Choroid plexus epithelial cell (primary cell): ENCODE measurements at places on chromosomes 3 and 15.

DNA sequence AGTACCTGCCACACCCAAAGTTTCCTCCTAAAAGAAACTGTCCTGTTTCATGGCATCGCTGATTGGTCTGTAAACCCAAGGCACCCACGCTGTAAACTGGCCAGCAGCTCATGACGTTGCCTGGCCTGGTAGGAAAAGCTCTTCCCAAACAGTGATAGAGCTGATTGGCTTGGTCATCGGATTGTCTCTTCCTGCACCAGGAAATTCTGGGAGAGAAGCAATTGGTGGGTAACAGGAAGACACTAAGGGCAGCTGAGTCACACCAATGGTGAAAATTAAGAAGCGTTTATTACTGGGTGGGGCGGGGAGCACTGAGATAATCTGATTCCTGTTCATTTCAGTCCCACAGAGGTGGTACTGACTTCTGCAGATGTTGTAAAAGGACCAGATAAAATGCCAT lies 31.0 kb downstream of the KLHL6 start:
- DNase-seq = no peak

GRCh38 chr3:9957214-9957613 lies 5.0 kb upstream of the PRRT3 start:
- peak; percentile 59 for DNase-seq

DNA sequence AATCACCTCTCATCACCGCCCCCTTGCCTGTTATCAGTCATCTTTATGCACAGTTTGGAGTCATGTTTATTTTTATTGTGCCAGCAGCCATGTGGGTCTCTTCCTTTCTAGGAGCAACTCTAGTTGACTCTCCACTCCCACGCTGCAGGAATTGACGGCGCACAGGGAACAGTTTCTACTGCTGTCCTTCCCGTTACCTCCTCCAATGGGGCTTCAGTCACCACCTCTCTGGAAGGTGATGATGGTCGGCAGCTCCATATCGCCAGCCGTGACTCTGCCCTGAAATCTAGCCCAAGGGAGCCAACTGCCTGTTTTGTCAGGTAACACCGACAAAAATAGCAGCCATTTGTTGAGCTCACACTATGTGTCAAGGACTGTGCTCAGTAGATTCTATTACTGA lies 35.6 kb upstream of the FAM107A start:
- DNase-seq = no peak

- no peak for DNase-seq
Observed at GRCh38 chr3:138928727-138929372, 18.1 kb downstream of the FOXL2 start.

DNA sequence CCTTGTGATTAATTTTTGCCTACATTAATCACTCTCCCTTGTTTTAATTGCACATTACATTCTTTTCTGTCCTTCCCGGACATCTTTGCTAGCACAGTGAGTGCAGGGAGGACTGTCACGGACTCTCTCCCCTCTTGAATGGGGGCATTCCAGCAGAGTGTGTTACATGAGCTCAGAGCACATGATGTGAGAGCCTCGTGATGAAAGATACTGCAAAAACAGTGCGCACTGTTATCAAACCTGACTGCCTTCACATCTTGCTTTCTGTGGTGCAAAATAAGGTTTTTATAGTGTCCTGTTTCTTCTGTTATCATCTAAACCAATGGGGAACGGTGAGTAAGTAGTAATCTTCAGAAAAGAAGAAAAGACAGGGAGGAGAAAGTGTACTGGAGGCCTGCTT lies 167.5 kb downstream of the PGPEP1L start:
- no peak for DNase-seq
